ENCODE measurements at places on chromosomes 1 and 21.

DNA sequence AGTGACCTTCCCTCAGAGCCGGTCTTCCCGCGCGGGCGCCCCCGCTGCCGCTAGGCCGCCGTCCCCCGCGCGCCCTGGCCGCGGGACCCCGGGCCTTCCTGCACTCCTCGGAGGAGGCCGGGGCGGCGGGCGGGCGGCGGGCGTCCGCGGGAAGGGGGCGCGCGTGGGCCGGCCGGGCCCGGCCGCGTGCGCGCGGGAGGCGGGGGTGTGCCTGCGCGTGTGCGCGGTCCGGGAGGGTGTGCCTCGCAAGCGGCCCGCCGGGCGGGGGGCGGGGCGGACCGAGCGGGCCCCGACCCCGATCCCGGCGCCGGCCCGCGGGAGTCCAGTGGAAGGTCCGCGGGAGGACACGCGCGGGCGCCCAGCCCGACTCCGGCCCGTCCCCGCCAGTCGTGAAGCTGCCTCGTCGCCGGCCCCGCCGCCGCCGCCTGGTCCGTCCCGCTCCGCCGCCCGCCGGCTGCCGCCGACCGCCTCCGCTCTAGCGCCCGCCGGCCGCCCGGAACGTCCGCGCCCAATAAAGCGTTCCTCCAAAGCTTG is 438 bp downstream of the MRPS6 start:
- no peaks in the 10 kb centered on the region for H3K27me3 ChIP-seq
- DNase-seq, result peak; percentile 16
- H3K4me3 ChIP-seq, result peak overlapping the region; percentile 95
- H3K36me3 ChIP-seq, result peaks cover 3% of the 10 kb centered on the region

DNA sequence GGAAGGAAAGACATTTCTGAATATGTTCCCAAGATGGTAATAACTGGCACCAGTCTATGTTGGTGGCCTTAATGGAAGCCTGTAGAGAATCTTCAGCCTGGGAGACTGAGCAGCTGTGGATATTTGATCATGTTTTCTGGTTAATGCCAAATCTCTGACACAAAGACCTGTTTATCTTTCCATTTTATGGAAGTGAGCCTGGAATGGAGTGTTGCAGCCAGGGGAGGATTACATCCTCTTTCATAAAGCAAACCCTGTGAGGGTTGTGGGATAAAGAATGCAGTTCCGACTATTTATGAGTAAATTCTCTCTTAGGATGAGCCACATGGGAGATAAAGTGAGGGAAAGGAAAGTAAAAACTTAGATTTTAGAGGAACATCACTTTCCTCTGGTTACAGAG is 144.1 kb downstream of the PCP4 start:
- no peak overlapping the region for H3K27ac ChIP-seq
- H3K36me3 ChIP-seq, result no peaks in the 10 kb centered on the region
- no peak for DNase-seq
- H3K4me1 ChIP-seq, result no peaks in the 10 kb centered on the region

DNA sequence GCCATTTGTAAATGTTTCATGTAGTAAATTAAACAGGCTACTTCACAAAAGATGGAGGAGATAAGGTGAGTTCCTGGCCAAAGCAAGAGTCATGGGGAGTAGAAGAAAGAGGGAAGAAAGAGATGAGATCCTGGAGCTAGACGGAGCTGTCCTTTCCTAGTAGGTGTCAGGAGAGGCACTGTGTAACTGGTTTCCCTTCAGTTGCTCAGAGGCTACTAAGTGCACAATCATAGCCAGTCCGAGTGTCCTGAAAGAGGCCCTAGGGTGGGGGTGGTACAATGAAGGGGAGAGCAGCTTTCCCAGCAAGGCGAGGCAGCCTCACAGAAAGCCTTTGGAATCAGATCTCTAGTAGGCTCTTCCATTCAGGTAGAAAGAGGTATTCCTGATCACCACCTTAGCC is 390.9 kb downstream of the KCNH1 start:
- H3K4me3 ChIP-seq, result no peak overlapping the region

GRCh38 chr1:114061121-114061830 is 82.0 kb downstream of the OLFML3 start:
- H3K27me3 ChIP-seq, result peaks cover 4% of the 10 kb centered on the region
- H3K36me3 ChIP-seq, result peaks cover 2% of the 10 kb centered on the region
- DNase-seq, result no peak
- no peak overlapping the region for H3K27ac ChIP-seq

GRCh38 chr1:47978486-47978885 is 18.7 kb downstream of the TRABD2B start:
- no peak for DNase-seq
- H3K27me3 ChIP-seq, result peaks cover 26% of the 10 kb centered on the region
- H3K4me1 ChIP-seq, result no peaks in the 10 kb centered on the region
- H3K4me3 ChIP-seq, result no peak overlapping the region

- no peaks in the 10 kb centered on the region for H3K27me3 ChIP-seq
- no peaks in the 10 kb centered on the region for H3K36me3 ChIP-seq
- no peak overlapping the region for H3K27ac ChIP-seq
- peaks cover 33% of the 10 kb centered on the region for H3K4me1 ChIP-seq
These were observed 308.8 kb downstream of the KIF26B start for GRCh38 chr1:245463392-245464165.

DNA sequence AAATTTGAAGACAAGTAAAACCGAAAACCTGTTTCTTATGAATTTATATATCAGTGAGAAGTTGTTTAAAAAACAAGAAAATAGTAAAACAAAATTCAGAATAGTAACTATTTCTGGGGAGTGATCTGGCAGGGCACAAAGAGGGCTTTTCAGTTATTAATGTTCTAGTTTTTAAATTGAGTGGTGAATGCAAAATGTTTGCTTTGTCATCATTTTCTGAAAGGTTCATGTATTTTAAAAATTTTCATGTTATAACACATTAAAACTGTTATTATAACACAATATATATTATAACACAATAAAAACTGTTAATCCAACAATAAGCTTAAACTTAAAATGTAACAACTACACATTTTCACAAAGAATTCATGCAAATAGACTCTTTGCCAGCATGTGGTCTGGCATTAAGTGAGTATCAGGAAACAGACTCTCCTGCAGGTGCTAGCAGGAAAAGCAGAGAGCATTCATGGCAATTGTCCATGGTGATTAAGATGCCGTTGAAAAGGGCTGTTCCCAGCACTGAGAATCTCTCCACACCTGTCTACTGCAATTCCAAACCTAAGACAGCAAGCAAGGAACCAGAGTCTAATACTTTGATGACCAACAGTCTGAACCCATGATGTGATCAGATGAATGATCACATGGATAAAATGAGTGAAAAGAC is 204.9 kb downstream of the TBX15 start:
- H3K4me1 ChIP-seq, result no peaks in the 10 kb centered on the region
- peaks cover 4% of the 10 kb centered on the region for H3K27me3 ChIP-seq
- H3K4me3 ChIP-seq, result no peak overlapping the region
- no peak for DNase-seq
- no peak overlapping the region for H3K27ac ChIP-seq
- H3K36me3 ChIP-seq, result no peaks in the 10 kb centered on the region

GRCh38 chr1:196278816-196279215 is 329.4 kb downstream of the KCNT2 start:
- no peak overlapping the region for H3K4me3 ChIP-seq
- H3K27me3 ChIP-seq, result no peaks in the 10 kb centered on the region
- no peaks in the 10 kb centered on the region for H3K4me1 ChIP-seq
- no peak overlapping the region for H3K27ac ChIP-seq
- DNase-seq, result no peak
- H3K36me3 ChIP-seq, result peaks cover 7% of the 10 kb centered on the region

GRCh38 chr1:178506669-178507068 is 6.2 kb upstream of the TEX35 start:
- H3K27me3 ChIP-seq, result no peaks in the 10 kb centered on the region
- H3K4me1 ChIP-seq, result peaks cover 1% of the 10 kb centered on the region
- no peak overlapping the region for H3K27ac ChIP-seq
- H3K36me3 ChIP-seq, result no peaks in the 10 kb centered on the region

GRCh38 chr1:12001996-12002493 is 17.3 kb upstream of the MIIP start:
- peaks cover 16% of the 10 kb centered on the region for H3K36me3 ChIP-seq
- H3K4me1 ChIP-seq, result peaks cover 6% of the 10 kb centered on the region
- no peak overlapping the region for H3K4me3 ChIP-seq
- H3K27ac ChIP-seq, result no peak overlapping the region

GRCh38 chr21:45860493-45861155 is 120.9 kb upstream of the COL6A1 start:
- no peak for DNase-seq
- no peaks in the 10 kb centered on the region for H3K27me3 ChIP-seq
- H3K4me3 ChIP-seq, result no peak overlapping the region
- no peak overlapping the region for H3K27ac ChIP-seq

DNA sequence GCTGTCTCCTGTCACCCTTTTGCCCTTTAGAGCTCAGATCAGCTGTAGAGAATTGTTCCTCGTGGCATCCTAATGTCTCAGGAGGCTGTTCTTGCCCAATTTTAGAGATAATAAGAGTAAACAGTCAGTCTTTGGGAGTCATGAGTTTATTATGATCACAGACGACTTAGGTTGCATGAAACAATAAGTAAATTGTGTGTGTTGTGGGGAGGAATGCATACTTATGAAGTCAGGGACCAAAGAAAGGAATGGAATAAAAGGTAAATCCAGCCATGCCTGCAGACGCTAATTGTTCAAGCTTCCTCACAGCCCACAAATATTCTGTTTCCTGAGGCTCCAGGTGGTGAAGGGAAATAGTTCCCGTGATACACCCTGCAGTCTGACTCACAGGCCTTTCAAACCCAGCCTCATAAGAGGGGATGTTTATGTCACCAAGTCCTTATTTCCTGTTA is 897 bp downstream of the EPHX4 start:
- no peak overlapping the region for H3K27ac ChIP-seq
- peak overlapping the region; percentile 78 for H3K4me3 ChIP-seq
- peaks cover 7% of the 10 kb centered on the region for H3K36me3 ChIP-seq
- peaks cover 20% of the 10 kb centered on the region for H3K4me1 ChIP-seq

DNA sequence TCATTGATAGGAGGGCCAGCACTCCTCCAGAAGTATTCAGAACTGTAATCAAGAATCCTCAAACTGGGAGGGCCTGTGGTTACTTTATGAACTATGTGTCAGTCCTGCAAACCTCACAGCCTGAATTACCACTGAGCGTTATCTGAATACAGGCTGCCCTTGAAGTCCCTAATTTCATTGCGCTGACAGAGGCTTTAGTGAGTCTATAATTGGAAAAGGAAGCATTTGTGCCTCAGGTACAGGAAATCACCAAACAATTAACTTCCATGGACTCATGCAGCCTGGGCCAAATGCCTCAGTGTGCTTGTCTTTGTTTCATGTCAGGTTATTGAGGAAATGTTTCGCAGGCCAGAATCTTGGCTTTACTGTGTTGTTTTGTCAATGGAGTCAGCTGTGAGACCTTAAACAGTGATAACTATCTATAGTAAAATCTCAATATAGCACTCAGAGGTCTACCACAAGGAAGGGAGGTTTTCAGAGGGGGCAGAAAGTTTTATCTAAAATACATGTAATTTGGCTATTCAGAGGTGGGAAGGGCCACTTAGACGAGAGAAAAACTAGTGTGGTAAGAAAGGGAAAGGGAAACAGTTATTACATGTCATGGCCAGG is 32.9 kb upstream of the DOCK7 start:
- H3K4me3 ChIP-seq, result no peak overlapping the region
- H3K36me3 ChIP-seq, result no peaks in the 10 kb centered on the region
- H3K4me1 ChIP-seq, result peaks cover 58% of the 10 kb centered on the region
- DNase-seq, result no peak
- H3K27ac ChIP-seq, result peak overlapping the region; percentile 24

- H3K27me3 ChIP-seq, result no peaks in the 10 kb centered on the region
- H3K27ac ChIP-seq, result peak overlapping the region; percentile 12
- H3K4me1 ChIP-seq, result peaks cover 9% of the 10 kb centered on the region
These were observed 73.6 kb downstream of the ZNF281 start for GRCh38 chr1:200336101-200336845.

- DNase-seq, result no peak
- H3K27me3 ChIP-seq, result peaks cover 69% of the 10 kb centered on the region
- peak overlapping the region; percentile 75 for H3K4me3 ChIP-seq
- H3K27ac ChIP-seq, result no peak overlapping the region
These were observed 1.9 kb downstream of the PRDM16 start for GRCh38 chr1:3070644-3071564.

GRCh38 chr1:114316204-114316603 is 162.5 kb upstream of the SYT6 start:
- peak overlapping the region; percentile 51 for H3K27ac ChIP-seq
- H3K27me3 ChIP-seq, result no peaks in the 10 kb centered on the region
- H3K4me1 ChIP-seq, result no peaks in the 10 kb centered on the region
- no peaks in the 10 kb centered on the region for H3K36me3 ChIP-seq
- no peak overlapping the region for H3K4me3 ChIP-seq
- DNase-seq, result no peak

DNA sequence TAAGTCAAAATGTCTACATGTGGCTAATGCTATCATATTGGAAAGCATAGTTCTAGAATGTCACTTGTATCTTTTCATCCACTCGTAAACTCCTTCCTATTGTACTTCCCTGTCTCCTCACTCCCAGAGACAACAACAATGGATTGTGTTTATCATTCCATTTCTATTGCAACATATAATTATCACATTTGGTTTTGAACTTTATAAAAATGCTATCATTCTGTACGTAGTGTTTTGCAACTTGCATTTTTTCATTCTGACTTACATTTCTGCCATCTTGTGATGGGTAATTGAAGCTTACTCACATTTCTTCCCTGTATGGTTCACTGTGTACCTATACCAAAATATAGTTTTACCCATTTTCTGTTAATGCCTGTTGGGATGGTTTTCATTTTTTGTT is 14.5 kb upstream of the CSF3R start:
- H3K27me3 ChIP-seq, result peaks cover 38% of the 10 kb centered on the region
- no peak overlapping the region for H3K4me3 ChIP-seq
- DNase-seq, result no peak
- H3K36me3 ChIP-seq, result no peaks in the 10 kb centered on the region

DNA sequence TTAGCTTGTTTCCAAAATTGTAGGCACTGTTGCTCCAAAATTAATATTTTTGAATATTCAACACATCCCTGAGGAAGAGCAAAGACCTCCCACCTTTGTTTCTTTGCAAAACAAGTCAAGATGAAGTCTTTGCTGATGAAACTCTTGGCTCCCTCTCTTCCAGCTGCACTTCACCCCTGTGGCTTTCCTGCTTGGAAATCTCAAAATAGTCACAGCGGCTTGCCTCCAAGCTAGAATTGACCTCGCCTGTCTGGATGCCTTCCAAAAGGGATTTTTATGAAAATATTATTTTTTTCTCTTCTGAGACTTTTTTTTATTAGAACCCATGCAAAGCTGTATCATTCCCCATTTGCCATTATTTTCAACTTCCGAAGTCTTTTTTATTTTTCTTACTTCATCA is 71.1 kb upstream of the MROH9 start:
- peaks cover 21% of the 10 kb centered on the region for H3K4me1 ChIP-seq
- H3K27me3 ChIP-seq, result no peaks in the 10 kb centered on the region

GRCh38 chr1:156244126-156244525 is 2.1 kb downstream of the BGLAP start:
- peaks cover 19% of the 10 kb centered on the region for H3K4me1 ChIP-seq
- peaks cover 4% of the 10 kb centered on the region for H3K36me3 ChIP-seq
- H3K27ac ChIP-seq, result no peak overlapping the region
- H3K4me3 ChIP-seq, result peak overlapping the region; percentile 75
- DNase-seq, result no peak

GRCh38 chr1:230242326-230242725 is 175.3 kb downstream of the GALNT2 start:
- peaks cover 3% of the 10 kb centered on the region for H3K4me1 ChIP-seq
- H3K27me3 ChIP-seq, result no peaks in the 10 kb centered on the region
- peaks cover 29% of the 10 kb centered on the region for H3K36me3 ChIP-seq
- H3K4me3 ChIP-seq, result no peak overlapping the region
- DNase-seq, result no peak

GRCh38 chr1:218665221-218665620 is 320.1 kb downstream of the TGFB2 start:
- H3K4me1 ChIP-seq, result peaks cover 8% of the 10 kb centered on the region
- no peak overlapping the region for H3K4me3 ChIP-seq
- no peak for DNase-seq
- H3K36me3 ChIP-seq, result no peaks in the 10 kb centered on the region

- no peaks in the 10 kb centered on the region for H3K27me3 ChIP-seq
- H3K4me3 ChIP-seq, result no peak within 1 kb of the TSS
- H3K36me3 ChIP-seq, result no peaks in the 10 kb centered on the region
- DNase-seq, result no peak
These were observed at the start of gene CHI3L1 for GRCh38 chr1:203186446-203187303. CHI3L1 (minus strand) TSS chr1:203186704; CDS start chr1:203186623, 81 bp downstream.
